GM12878 (cell line): ENCODE measurements at places on chromosomes 5 and 9.

DNA sequence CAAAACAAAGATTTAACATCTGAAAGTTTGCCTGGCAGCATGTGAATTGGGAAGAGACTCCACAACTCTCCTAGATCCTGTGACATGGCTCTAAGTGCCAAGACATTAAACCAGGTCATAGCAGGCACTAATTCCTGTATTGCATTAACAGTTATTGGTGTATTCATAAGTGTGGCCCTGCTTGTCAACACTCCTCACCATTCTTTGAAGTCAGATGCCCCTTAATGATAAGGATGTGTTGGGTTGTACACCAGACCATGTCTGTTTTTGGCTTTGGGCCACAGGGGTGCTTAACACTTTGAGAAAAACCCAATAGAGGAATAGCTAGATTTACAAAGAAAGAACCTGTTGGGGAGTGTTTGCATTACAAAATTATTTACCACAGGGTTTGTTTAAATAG is 43.4 kb upstream of the PDE8B start:
- no peak for DNase-seq

GRCh38 chr5:133878236-133878555 is 90.2 kb downstream of the C5orf15 start:
- DNase-seq, result no peak

GRCh38 chr9:81894891-81895290 is 33.3 kb upstream of the SPATA31D4 start:
- DNase-seq, result no peak

GRCh38 chr5:176631383-176632200 is 1.1 kb downstream of the EIF4E1B start:
- DNase-seq, result no peak

DNA sequence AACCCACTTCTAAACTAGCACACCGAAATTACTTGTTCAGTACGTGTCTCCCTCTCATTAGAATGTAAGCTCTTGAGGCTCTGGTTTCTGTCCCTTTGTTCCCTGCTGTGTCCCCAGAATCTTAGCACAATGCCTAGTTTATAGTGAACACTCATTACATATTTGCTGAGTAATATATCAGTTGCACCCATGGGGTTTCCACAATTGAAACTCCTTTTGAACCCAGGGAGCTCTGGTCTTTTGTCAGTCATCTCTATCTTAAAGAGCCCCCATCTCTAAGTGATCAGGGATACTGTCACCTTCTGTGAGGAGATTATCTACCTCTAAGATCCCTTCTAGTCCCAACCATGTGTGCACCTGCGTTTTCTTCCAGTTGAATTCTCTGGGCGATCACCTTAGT is 12.8 kb downstream of the CAMK4 start:
- no peak for DNase-seq

DNA sequence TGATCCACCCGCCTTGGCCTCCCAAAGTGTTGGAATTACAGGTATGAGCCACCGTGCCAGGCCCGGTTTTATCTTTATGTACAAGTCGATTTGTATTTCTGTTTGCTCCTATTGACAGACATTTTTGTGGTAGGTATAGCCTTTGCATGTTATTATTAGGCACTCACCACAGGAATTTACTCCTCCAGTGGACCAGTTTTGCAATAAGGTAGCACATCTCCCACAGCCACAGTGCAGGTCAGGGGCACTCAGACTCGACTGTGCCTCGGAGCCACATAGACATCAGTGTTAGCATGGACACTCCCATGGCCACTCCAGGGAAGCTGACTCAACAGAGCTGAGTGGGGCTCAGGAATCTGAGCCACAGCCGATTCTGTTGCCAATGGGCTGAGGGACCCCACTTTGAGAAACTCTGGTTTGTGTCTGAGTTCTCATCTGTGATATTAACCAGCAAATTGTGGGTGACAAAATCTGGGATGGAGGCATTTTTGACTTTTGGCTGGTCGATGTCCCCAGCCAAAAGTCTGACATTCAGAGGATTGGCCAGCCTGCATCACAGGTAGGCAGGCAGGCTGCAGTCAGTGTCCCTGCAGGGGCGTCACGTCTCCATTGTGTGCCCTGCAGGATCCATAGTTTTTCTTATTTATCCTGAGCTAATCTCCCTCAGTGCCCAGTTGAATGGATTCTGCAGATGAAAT is 15.0 kb upstream of the SHB start:
- no peak for DNase-seq

DNA sequence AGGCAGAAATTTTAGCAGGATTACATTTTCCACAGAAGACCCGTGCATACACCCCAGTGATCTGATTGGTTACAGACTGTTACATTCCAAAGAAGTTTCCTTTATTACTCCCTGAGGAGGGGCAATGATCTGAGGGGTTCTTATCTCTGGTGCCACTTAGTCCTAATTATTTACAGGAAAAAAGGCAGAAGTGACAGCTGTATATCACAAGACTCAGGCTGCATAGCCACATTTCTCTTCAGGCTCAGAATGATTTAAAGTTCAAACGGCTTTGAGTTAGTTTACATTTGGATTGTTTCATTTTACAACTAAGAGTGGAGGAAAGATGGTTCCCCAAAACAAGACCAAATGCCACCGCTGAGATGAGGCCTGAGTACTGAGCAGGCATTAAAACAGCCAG is 17.3 kb downstream of the NAIF1 start:
- DNase-seq, result no peak

- no peak for DNase-seq
Observed at GRCh38 chr5:45109062-45109461, 300.3 kb downstream of the MRPS30 start.

DNA sequence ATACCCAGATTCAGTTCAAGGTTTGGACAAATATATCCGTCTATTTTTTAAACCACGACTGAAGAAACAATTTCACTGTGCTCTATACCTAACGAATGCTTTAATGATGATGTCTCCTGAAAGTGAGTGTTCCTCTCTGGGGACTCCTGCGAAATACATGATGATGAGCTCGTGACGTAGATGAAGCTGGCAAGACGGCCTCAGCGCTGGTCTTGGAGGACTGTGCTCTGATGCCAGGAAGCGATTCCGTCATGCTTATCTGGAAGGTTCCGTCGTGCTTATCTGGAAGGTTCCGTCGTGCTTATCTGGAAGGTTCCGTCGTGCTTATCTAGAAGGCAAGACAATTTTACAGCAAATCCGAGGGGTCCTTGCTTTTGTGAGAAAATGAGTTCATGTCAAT is 250.8 kb upstream of the IRX2 start:
- DNase-seq, result no peak

GRCh38 chr9:124257070-124257843 is 492 bp upstream of the NEK6 start:
- no peak for DNase-seq

GRCh38 chr9:114238891-114239875 is 83.7 kb upstream of the ORM1 start:
- DNase-seq, result no peak

GRCh38 chr5:168897387-168898122 is 318.4 kb upstream of the PANK3 start:
- DNase-seq, result no peak

DNA sequence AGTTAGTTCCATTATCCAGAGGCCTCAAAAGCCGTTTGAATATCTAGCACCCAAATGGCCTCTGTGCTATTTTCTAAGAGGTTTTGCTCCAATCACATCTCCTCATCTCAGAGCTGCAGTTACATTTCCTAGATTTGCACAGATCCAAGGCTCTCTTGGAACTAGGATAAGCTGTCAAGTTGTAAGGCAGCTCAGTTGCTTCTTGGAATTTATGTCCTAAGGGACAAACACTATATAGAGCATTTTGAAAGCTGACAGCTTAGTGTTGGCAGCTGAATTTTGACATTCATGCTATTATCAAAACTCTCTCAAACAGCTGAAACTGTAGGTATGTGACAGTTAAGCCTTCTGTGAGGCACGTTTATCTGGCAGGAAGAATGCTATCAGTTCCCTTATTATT is 97.0 kb downstream of the MACIR start:
- no peak for DNase-seq

- no peak for DNase-seq
Observed at GRCh38 chr5:57635146-57635777, 152.7 kb upstream of the ACTBL2 start.

- DNase-seq, result peak; percentile 61
Observed at GRCh38 chr5:139960723-139961383, 82.2 kb downstream of the NRG2 start.

DNA sequence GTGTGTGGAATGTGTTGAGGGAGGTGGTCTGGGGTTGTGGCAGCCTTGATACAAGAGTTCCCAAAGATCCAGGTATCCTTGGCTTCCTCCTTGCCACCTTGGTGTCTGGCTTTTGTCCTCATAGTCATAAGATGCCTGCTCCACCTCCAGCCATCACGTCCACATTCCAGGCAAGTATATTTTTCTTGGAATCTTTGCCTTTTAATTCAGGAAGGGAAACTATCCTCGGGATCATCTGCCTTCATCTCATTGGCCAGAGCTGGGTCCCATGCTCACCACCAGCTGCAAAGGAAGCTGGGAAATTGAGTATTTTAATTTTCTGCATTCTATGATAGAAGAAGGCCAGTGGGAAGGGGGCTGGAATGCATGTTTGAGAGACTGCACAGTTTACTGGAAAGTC is 186.7 kb downstream of the C9orf50 start:
- DNase-seq, result no peak
